ENCODE measurements at places on chromosomes 5 and 9. TPM values are rescaled to one million over a fixed set of nuclear protein-coding genes. Genes with fewer than 3 reads are reported as not detected.

DNA sequence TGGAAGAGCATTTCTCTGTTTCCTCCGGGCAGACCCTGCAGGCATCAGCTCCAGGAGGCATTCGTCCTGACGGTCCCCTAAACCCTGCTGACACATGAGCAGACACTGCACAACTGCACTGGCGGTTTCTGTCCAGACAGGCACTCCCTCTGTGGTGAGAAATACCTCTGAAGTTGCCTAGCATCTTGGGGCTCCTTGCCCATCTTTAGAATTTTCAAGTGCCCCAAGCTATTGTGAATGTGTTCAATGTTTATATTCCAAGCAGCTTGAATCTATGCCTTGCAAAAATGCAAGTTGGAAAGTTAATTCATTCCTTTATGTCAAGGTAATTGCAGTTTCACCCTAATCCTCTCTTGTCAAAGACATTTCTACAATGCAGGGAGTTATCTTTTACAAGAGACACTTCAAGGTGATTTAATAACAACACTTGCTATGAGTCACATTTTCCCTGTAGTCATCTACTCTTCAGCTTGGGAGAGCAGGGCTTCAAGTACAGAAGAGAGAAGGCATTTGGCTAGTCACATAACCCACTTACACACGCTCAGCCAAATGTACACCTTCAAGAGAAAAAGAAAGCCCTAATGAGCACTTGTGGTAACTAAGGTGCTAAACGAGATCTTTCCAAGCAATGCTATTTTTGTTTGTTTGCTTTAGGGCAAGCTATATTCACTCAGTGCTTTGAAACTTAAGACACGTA is 302.5 kb downstream of the MLLT3 start:
- no peak overlapping the region for H3K4me3 ChIP-seq
- DNase-seq: no peak
- H3K4me1 ChIP-seq: peaks cover 77% of the 10 kb centered on the region
- no peak overlapping the region for H3K27ac ChIP-seq

DNA sequence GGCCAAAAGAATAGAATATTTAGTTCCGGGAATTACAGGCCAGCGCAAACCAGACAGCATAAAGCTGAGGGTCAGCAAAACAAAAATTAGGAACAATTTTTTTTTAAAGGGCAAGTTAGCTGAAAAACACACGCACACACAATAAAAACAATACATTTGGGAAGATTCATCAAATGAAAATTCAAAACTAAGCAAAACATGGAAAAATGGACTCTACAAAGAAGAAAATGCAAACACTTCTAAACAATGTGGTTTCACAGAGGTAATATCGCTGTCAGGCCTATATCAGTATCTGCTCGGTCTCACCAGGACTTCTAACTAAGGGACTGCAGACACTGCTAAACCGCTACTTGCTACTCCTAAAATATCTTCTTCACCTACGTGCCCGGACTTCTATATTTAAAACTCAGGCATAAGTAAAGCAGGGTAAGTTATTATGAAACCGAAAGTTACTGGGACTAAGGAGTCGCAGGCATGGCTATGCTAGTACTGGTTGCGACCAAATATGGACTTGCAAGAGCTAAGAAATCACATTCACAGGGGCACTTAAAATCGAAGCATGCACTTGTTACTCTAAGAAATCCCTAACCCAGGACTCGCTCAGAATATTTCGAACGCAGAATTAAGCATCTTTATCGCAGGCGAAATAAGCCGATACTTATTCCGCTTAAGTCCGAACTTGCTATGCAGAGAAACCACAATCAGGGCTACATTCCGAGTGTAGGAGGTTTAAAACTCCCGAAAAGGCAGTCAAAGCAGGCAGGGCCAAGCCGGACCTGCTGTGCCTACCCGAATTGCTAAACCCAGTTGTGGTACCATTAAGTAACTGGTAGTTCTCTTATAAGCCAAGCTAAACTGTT is 2.3 kb downstream of the ANXA2R start:
- H3K27me3 ChIP-seq: no peaks in the 10 kb centered on the region
- H3K4me1 ChIP-seq: peaks cover 45% of the 10 kb centered on the region
- no peaks in the 10 kb centered on the region for H3K36me3 ChIP-seq
- peak overlapping the region; percentile 76 for H3K27ac ChIP-seq
- peak; percentile 64 for DNase-seq

- H3K4me1 ChIP-seq: no peaks in the 10 kb centered on the region
- no peak for DNase-seq
- no peak overlapping the region for H3K27ac ChIP-seq
- H3K4me3 ChIP-seq: no peak overlapping the region
- H3K27me3 ChIP-seq: no peaks in the 10 kb centered on the region
Measured at GRCh38 chr9:77663754-77664153, 15.6 kb upstream of the GNA14 start.

DNA sequence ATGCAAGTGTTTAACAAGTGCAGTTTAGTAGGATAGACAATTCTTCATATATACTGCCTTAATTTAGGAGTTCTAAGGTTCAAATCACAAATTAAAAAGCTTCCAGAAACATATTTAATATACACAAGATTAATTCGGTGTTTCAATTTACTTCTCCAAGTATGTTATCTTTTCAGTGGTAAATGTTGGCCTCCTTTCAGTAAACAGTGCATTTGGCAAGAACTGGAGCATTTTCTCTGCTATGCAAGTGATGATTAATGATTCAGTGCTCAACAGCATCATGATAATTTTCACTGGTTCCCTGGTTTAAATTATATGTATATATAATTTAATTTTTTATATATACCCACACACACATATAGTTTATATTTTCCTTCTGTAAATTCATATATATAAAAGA is 541.7 kb downstream of the EFNA5 start:
- H3K4me3 ChIP-seq: no peak overlapping the region
- H3K27ac ChIP-seq: no peak overlapping the region
- H3K36me3 ChIP-seq: no peaks in the 10 kb centered on the region
- H3K4me1 ChIP-seq: no peaks in the 10 kb centered on the region
- no peaks in the 10 kb centered on the region for H3K27me3 ChIP-seq
- DNase-seq: no peak

The TMC1 gene
- not detected for total RNA-seq

The FGF10 gene
- total RNA-seq: not detected

Data from CD4-positive, alpha-beta memory T cell (primary cell).